ENCODE measurements at places on chromosomes 2 and 18.

DNA sequence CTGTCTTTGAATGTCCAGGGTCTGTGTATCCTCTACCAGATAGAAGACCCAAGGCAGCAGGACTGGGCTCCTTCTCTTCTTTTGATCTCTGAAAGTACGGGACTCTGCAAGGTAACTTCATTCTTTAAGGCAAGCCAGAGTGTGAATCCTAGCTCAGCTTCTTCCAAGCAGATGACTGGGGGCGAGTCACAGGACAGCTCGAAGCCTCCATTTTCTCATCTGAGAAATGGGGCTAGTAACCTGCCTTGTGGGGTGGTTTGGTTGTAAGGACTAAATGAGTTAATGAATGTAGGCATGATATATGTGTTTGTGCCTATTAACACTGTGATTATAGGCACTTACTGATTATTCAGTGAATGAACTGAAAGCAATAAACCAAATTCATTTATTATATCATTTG, 46.7 kb downstream of the DGKD start:
- DNase-seq = no peak

- DNase-seq = no peak
Measured at GRCh38 chr2:166373951-166374350, 1.8 kb downstream of the SCN9A start.

GRCh38 chr2:19865151-19865550, 36.6 kb downstream of the TTC32 start:
- DNase-seq = no peak

DNA sequence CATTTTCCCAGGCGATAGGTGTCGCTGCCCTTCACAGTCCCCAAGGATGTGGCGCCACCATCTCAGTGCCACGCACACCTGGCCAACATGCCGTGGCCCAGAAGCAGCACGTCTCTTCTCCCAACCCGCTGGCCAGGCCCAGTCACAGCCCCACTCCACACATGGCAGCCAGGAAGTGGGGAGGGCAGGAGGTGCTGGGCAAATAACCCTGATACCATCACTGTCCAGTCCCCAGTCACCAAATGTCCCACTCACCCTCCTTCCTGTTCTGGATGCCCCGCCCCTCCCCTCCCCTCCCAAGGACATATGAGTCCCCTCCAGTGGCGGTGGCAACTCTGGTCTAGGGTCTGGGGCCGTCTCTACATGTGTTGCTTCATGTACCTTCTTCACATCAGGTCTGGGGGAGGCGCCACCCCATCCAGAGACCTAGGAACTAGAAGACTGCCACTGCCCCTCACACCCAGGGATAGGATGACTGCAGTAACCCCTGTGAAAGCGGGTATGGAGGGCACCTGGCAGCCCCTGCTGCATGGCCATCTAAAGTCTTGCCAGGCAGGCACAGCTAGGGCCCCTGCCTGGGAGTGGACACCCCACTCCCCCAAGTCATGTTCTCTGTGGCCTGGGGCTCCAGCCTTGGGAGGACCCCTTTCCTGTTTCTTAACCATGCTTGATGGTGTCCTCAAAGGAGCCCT, 7.3 kb upstream of the CAPN10 start:
- no peak for DNase-seq

DNA sequence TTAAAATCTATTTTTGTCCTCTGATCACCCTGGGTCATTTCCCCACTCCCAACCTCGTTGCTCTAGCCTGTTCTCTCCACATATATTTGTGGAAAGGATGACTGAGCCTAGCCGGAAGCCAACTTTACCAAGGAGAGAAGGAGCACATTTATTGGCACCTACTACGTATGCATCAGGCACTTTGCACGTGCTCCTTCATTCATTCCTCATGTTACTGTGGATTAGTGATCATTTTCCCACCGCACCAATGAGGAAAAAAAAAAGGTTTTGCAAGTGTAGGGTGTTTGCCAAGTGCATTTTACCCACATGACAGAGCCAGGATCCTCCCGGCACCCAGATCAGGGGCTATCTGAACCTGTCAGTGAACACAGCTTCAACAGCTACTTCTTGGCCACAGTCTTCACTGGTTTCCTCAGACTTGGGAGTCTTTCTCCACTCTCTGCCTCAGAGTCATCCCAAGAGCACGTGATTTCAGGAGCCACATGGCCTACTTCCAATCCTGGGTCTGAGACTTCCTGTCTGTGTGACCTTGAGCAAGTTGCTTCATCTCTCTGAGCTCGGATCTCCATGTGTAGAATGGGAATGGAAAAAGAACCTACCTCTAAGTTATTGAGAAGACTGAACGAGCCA, 1.9 kb upstream of the C1QL2 start:
- DNase-seq = no peak

DNA sequence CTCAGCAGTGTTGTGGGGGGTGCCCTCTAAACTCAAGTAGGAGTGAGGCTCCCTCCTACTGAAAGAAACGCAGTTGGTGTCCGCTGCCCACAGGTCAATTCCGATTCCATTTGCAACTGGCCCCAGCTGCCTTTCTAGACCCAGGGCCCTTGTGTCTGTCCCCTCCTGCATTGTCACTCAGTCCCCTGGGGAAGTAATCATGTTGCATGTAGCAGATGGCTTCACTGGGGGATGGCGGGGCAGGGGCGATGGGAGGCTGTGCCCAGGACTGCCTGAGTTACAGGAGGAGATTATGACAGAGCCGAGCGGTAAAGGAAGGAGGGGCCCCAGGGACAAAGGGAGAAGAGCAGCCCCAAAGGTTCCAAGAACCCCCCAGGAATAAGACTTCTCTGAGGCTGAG, 62.5 kb upstream of the SH3RF3 start:
- DNase-seq = no peak

GRCh38 chr2:9178110-9178903, 28.3 kb upstream of the ASAP2 start:
- no peak for DNase-seq

DNA sequence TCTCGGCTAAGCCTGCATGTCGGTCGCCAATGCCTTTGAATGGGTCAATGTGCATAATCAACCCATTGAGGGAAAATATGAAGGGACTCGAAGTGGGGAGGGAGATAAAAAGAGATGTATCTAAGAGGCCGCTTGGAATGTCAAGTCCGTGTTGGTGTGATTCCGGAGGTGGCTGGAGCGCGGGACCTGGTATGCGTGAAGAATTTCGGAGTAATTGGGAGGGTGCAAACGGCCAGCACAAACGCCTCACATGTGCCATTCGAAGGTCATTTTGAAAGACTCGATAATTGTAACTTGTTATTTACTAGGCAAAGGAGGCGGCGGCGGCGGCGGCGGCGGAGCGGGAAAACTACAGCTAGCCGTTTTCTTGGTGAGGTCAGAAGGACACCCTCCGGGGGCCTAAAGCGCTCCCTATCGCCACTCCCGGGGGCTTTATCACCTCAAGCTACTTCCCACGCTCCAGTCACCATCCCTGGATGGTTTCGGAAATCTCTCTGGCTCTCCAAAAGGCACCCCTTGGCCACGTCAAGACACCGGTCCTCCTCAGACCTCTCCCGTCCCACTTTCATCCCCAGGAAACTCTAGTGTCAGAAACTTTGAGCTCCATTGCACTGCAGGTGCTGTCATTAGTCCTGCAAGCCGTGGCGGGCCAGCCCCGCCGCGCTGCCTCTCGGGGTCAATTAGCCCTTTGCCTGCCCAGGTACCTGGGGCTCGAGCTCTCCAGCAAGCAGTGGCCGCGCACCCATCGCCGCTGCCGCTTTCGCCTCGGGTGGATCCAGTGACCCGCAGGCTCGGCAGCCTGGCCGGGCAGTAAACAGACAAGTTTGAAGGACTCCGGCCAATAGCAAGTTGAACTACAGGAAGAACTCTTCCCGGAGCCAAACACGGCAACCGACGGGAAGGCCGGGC, 1.5 kb downstream of the ERBB4 start:
- DNase-seq = no peak

- DNase-seq = no peak
Measured at GRCh38 chr2:1686784-1687105, 57.6 kb downstream of the PXDN start.

DNA sequence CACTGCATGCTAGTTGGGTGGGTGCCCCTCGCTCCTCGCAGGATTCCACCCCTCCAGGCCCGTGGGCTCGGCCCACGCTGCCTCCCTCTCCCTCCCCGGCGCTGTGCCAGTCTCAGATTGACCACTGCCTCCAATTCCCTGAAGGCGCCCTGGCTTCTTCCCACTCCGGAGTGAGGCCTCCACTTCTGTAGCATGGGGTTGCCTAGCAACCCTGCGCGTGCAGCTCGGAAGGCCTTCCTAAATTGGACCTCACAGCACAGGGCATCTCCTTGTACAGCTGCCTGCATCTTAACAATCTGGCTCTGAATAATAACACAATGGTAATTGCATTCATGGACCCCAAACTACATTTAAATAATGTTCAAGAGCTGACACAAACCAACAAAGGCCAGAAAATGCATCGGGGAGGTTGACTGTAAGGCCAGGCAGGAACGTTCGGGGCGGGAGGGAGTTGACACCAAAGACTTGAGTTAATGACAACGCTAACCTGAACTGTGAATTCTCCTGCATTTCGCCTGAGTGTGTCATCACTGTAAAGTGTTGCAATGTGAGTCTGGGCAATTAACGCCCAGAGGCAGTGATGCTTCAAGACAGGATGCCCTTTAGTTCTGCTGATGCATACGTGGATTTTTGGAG, 222.9 kb downstream of the ZBTB7C start:
- DNase-seq = no peak

GRCh38 chr2:176679061-176679669, 409.9 kb downstream of the MTX2 start:
- DNase-seq = no peak
